ENCODE measurements at places on chromosomes 7 and 10.

DNA sequence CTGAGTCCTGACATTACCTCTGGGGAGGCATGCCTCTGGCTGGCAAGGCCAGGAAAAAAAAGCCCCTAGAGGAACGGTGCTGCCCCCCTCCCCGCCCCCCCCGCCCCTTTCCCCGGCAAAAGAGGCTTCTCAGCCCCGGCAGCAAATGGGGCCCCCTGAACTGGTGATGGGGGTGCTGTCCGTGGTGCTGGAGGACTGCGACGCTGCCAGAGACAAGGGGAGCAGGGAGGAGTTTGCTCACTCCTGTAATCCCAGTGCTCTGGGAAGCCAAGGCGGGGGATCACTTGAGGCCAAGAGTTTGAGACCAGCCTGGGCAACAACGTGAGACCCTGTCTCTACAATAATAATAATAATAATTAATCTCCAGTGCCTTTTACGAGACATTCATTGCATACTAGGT, 23.7 kb downstream of the SRRM3 start:
- no peak for DNase-seq

DNA sequence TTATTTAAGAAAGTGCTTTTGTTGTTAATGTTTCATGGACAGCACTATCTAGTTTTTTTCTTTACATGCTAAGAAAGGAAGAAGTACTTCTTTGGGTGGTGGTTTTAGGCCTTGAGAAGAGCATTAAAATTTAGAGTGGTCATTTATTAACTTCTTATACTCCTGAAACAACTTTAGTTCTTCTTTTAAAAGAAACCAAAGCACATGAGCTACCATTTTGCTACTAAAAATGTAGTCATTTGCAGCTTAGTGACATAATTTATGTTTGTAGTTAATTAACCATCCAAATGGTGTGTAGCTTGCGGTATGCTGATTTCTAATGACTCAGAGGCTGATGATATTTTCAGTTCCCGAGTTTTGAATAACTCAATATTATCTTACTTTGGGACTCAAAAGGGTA, 207.5 kb downstream of the BBS9 start:
- no peak for DNase-seq

- DNase-seq = no peak
These were observed 925.2 kb upstream of the GHITM start for GRCh38 chr10:83214136-83214535.

GRCh38 chr7:35584990-35585389, 109.9 kb downstream of the HERPUD2 start:
- DNase-seq = no peak

- DNase-seq = no peak
These were observed 32.8 kb downstream of the PTEN start for GRCh38 chr10:87896216-87896615.

DNA sequence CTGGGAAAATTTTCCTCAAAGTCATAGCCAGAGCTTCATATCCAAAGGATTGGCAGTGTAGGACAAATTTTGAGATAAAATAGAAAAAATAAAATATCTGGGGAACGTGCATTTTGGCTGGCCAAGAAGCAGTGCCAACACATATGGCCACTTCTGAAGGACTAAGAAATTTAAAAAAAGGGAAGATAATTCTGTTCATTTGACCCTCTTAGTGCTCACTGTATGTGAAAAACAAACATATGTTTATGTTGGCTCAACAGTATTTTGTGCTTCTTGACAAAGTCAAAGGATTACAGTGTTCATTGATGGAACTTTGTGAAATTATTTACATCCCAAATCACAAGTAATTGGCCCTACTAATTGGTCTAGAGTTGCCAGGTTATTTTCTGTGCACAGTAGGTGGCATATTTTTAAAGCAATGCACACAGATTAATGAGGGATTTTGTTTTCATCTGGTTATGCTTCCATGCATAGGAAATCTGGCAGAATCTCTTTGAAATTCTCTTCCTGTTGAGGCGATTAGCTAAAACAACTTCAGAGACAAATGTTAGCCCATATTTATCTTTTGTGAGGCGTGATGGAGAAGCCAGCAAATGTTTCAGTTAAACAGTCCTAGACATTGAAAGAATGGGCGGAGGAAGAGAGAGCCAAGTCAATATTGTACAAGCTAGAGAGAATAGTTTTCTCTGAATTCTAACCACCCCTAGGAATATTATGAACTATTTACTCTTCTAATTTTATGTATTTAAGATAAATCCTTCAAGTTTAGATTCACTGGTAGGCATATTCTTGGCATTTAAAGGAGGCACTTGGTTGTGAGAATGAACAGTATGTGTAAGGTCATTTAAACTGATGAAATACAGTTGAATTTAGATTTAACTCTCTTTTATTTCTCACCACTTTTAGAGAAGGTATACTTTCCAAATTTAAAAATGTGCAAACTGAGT, 237.7 kb upstream of the MBL2 start:
- no peak for DNase-seq
